Pons (tissue), 1 donor: ENCODE measurements at places on chromosomes 1 and 21.
A peak's percentile ranks its signal among the peaks of the same experiment; 100 is the strongest.

DNA sequence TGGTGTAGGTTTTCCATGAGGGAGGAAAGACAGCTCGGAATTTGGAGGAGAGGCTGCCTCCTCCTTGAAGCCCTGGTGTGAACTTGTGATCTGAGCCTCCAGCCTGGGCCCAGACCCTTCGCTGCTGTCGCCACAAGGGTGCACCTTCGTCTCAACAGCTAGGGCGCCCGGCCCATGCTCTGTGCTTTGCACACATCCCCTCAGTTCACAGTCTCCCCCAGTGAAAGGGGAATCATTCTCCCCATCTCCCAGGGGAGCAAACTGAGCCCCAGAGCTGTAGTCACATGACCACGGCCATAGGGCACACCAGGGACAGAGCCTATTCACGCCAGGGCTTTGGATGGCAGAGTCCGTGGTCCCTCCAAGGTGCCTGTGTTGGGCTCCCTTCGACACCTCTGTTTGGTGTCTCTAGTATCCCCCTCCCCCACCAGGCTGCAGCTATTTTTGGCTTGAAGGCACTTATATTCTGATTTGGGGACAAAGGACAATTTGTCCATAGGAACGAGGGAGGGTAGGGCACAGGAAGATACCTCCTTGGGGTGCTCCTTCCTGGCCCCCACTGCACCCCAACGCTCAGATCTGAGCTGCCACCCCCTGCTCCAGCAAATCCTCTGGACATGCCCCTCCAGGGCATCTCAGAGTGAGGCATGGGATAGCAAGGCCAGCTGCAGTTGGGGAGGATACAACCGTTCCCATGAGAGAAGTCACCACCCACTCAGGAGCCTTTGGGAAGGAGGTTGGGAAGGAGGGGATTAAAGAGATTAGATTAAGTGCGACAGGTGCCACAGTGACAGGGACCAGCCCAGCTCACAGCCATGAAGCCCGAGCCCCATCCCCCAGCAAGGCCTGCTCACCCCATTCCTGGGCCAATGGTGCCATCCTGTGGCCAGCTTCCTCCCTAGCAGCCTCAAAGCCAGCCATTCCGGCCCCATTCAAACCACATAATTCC is 15.7 kb downstream of the MATN1 start:
- DNase-seq: peak; percentile 79

DNA sequence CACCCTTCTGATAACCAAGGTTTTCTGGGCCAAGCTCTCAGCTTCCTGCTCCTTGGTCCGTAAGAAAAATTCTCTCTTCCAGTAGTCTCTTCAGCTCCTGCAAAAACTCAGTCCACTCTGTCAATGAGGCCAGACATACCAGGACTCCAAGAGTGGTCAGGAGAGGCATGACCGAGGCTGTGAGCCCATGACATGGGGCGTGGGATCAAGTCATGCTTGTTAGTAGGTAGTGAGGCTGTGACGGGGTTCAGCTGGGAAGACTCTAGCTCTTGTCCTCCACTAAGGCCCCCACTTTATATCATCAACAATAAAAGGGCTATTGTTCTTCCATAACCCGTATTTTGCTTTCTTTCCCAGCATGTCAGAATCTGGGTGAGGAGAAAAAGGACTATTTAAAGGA is 10.1 kb upstream of the HCRTR1 start:
- peak; percentile 44 for DNase-seq

- DNase-seq: no peak
Measured at GRCh38 chr1:244010191-244010590, 40.9 kb upstream of the ZBTB18 start.

DNA sequence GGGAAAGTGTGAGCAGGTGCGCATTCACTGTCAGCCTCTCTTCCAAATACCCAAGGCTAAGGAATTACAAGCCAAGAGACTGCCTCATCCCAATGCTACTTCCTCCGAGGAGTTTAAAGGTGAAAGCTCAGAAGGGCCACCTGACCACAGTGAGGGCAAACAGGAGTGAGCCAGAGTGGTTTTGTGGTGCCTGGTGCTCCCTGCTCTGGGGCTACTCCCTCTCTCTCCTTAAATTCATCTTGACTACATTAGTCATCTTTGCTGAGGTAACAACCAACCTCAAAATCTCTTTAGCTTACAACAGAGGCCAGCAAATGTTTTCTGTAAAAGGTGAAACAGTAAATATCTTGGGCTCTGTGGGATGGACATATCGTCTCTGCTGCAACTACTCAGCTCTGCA is 14.2 kb upstream of the ZBTB8A start:
- DNase-seq: no peak

- DNase-seq: peak; percentile 25
Measured at GRCh38 chr1:201850053-201850397, 21.1 kb downstream of the IPO9 start.

DNA sequence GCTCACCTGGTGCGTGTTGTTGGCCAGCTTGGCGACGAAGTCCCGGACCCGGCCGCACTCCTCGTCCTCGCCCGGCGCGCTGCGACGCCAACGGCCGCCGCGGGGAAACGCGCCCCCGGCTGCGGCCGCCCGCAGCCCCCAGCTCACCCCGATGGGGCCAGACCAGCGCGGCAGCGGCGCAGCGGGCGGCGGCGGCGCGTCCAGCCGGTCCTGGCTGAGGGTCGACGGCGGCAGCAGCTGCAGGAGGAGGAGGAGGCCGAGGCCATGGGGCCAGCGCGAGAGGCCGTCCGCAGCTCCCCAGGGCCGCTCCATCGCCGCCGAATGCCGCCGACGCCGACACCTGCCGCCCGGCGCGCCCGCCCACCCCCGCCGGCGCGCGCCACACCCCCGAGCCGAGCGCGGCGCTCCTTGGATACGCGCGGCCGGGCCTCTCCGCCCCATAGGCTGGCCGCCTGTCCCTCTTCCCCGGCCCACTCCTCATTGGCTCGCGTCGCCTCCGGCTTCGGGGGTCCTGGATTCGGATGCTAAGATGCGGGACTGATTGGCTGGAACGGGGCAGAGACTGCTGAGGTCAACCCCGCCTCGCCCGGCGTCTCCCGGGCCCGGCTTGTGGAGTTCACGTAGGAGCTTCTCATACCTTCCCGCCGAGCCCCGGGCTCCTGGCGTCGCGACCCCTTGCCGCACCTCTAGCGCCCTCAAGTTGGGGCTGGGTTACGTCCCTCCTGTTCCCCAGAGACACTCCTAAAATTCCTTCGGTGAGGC is at the start of gene SORT1:
Gene SORT1 (minus strand): TSS at position 338 of the 762 bp plus-strand sequence. CDS start 26 bp downstream, at position 312.
- DNase-seq: peak; percentile 98

DNA sequence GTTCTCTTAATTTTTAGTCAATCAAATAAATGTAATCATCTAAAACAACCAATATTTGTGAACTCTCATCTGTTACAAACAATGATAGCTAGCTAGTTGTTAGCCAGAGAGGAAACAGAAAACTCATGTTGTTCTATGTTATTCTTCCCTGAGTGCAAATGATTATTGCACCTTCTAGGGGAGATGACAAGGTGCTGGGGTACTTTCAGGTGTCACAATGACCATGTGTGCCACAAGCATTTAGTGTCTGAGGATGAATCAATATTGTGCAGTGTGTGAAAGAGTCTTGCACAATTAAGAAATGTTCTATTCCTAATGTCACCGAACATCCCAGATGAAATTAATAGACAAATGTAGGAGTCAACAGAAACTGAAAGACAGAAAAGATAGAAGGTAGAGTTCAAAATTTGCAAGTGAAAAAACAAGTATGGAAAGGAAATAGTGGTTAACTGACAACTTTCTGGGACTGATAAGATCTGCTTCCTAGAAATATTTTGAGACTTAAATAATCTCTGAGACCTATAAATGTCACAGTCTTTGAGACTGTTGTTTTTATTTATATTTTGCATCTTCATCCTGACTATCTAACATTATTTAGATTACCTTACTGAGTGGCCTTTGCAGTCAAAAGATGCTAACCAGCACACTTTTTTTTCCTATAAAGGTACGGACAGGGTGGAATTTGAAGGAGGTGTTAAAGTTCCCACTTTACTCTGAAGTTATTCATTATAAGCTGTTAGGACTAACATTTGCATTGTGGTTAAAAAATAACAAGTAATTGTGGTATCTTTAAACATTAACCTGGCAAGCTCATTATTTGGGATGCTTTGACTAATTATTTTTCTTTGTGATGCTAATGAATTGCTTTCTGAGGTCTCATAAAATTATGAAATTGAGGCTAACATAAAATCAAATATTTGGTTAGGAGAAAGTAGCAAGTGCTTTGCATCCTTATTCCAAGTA is 21.6 kb upstream of the DPYD start:
- DNase-seq: no peak

- DNase-seq: no peak
Measured at GRCh38 chr1:107267489-107267888, 126.7 kb downstream of the NTNG1 start.

DNA sequence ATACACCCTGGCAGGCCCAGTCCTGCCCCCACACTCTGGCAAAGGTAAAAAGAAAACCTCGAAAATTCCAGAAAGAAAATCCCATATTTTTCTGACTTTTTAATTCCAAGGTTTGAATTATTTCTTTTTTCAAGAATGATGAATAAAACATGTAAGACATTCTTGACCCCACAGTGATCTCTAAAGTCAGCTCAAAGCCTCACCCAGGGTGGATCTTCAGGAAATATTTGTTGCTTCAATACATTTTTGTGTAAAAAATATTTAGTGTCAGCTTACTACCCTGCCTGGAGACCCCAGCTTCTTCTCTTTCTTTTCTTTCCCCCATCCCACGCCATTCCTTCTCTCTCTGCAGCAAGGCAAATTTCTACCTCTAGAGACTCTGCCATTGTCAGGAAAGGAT is 7.0 kb upstream of the NT5C1A start:
- DNase-seq: no peak

GRCh38 chr21:16162953-16163352 is 433.2 kb downstream of the USP25 start:
- no peak for DNase-seq

- DNase-seq: no peak
Measured at GRCh38 chr1:230200276-230200675, 133.2 kb downstream of the GALNT2 start.

DNA sequence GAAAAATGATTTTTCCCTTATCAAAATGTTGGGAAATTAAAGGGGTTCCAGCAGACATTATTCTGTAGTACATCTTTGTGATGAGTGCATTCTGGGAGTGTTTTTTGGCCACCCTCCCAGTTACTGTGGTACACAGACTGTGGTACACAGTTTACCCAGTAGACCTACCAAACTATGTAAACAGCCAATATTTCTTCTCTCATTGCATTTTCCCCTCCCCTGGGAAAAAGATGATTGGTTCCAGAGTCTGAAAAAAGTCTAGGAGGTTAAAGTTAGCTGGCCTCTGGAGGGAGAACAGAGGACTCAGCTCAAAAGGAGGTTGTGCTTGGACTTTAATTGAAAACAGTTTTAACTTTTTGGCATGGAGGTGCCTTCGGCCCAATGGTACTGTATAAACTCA is 42.5 kb downstream of the PGM1 start:
- DNase-seq: no peak

- no peak for DNase-seq
Measured at GRCh38 chr21:21439761-21440160, 441.6 kb downstream of the NCAM2 start.

GRCh38 chr21:34609244-34609932 is 5.5 kb downstream of the RCAN1 start:
- no peak for DNase-seq

DNA sequence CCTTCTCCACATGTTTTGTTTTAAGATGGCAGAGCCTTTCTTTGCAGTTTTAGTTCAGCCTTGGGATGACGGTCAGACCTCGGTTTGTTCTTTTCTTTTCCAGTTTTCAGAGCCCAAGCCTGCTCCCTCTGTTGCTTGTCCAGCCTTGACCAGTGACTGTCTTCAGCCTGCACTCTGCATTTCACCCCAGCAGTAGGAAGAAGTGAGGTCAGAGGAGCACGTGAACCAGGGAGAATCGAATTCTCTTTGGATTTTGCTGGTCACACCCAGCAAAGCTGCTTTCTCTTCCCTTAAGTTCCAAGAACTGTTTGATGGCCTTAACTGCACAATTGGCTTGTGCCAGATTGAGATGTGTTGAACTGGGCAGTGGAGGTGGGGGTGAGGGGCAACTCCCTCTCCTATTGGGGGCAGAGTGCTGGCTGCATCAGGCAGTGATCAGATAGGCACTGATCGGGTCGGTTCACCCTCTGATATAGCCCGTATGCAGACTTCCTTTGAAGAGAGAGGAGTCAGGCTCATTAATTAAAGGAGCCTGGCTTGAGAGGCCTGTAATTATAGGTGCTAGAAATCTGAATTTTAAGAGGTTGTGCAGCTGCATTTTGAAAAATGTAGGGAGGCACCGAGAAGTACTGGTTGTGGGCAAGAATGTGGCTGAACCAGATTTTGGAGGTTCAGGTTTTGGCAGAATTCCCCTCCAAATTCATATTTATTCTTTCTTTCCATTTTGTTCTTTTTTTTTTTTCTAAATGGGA is 42.4 kb downstream of the PEX14 start:
- DNase-seq: no peak

- DNase-seq: no peak
Measured at GRCh38 chr1:55054396-55054795, 15.0 kb downstream of the PCSK9 start.

GRCh38 chr1:89737985-89738510 is 82.8 kb upstream of the LRRC8D start:
- no peak for DNase-seq

DNA sequence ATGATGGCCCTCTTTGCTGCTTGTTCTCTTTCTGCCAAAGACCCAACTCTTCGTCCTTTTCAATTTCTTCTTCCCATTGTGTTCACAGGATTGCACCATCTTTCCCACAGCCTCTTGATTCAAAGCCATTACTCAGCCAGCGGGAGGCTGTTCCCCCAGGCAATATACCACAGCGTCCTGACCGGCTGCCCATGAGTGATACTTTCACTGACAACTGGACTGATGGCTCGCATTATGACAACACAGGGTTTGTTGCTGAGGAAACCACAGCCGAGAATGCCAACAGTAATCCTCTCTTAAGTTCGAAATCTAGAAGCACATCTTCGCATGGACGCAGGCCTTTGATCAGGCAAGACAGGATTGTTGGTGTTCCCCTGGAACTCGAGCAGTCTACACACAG is 167.4 kb downstream of the LRRC40 start:
- DNase-seq: no peak

GRCh38 chr1:151368393-151369301 is 3.9 kb downstream of the SELENBP1 start:
- no peak for DNase-seq

GRCh38 chr1:180376253-180376652 is 126.1 kb downstream of the ACBD6 start:
- DNase-seq: no peak

DNA sequence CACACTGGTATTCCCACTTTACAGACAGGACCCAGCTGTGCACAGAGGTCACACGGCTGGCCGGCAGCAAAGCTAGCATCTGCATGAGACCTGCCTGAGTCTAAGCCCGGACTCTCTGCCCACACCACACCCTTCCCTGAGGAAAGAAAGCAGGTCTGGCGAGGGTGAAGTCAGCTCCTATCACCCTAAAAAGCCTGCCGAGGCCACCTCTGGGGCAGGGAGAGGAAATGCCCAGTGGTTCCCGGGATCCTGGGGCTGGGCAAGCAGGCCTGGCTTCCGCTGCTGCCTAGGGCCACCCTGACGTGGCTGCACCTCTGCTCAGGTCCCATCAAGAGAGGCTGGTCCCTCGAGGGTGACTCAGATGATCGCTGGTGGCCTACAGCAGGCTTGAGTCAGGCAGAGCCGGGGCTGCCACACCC is 42.2 kb downstream of the RAP1GAP start:
- DNase-seq: no peak

GRCh38 chr1:160607672-160608032 is 28.4 kb upstream of the CD84 start:
- no peak for DNase-seq

GRCh38 chr1:20615946-20616846 is 17.1 kb upstream of the PINK1 start:
- DNase-seq: no peak
